ENCODE measurements at places on chromosomes 1 and 21.

DNA sequence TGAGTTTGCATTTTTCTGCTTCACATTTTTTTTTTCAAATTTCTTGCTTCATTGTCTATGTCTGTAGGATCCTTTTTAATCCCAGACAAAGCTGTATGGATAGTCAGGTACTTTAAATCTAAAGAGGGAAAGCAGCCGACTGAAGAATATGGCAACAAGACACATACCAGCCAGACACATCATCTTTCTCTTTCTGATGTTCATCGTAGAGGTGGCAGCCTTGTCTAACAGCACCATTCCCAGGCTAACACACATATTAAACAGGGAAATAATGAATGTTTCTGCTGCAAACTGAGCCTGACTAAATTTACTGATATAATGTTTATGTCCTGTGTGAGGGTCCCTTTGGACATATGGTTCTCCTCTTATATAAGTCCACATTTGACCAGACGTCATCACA is 3.7 kb upstream of the TEKT2 start:
- no peak for DNase-seq

GRCh38 chr1:6625584-6626149 is 999 bp downstream of the THAP3 start:
- DNase-seq: no peak

DNA sequence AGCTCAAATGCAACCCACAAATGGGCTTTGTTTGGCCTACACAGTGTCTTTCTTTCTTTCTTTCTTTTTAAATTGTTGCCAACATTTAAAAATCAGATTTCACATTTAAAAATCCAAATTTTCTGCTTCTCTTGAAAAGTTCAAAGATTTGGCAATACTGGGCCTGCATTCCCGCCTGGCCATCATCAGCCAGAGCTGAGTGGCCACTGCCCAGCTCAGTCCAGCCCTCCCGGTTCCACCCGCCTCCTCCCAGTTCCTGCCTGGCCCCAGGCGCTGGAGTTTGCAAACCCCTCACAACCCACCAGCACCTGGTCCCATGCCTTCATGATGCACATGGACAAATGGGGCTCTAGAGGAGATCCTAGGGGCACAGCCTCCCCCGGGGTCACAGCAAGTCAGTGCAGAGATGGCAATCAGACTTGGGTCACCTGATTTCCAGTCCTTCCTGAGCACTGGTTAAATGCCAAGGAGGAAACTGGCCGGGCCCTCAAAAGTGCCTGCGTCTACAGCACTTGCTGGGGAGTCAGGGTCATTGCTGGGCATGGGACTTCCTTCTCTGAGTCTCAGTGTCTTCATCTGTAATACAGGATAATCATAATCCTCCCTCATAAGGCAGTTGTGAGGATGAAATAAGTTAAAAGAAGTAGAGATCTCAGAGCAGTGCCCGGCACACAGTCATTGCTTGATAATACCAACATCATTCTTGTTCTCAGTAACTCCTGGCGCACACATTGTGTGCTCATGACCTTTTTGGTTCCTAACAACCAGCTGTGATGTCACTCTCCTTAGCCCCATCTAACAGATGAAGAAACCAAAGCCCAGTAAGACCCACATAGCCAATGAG is 41.0 kb upstream of the LAPTM5 start:
- DNase-seq: no peak

DNA sequence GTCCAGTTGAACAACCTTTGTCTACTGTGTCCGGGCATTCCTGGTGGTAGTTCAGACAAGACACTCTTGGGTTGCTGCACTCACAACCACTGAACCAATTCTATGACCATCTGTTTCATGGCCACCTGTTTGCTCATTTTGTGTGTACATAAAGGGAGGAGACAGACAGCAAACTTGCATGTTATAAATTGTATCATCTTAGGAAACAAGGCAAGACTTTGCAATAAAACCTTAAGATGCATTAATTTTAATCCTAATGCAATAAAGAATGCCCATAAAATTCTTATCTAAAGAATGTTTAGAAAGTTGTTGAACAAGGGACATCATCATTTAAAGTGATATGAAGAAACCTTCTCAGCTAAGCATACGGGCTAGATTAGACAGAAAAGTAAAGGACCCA is 34.8 kb downstream of the ADAM30 start:
- DNase-seq: no peak

DNA sequence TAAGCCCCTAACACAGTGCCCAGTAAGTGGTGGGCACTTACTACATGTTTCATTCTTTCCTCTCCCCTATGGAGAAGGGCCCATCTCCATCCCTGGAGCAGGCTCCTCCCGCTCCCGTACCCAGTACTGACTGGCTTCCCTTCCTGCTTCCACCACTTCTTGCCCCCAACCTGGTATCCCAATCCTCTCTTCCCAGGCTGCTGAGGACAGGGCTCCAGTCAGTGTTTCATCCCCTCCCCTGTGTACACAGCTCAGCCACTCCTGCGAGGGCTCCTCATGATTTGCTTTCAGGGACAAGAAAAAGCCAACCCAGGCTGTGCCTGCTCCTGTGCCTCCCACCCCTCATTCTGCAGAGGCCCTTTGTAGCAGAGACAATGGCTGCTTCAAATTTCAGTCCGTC is 20.8 kb upstream of the ETV3 start:
- no peak for DNase-seq

DNA sequence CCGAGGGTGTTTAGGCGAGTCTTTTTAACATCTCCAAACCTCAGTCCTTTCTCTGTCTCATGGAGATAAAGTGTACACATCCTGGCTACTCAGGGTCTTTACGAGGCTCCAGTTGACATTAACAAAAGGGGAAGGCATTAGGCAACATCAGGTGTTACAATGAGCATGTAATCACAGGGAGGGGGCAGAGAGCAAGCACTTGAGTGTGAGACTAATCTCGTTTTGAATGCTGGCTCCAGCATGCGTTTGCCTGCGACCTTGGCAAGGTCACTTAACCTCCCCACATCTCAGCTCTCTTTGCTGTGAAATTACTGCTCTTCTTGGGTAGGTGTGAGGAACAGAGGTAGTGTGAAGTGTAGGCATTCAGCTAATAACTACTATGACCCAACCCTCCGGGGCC is 3.1 kb downstream of the TNNT2 start:
- no peak for DNase-seq

DNA sequence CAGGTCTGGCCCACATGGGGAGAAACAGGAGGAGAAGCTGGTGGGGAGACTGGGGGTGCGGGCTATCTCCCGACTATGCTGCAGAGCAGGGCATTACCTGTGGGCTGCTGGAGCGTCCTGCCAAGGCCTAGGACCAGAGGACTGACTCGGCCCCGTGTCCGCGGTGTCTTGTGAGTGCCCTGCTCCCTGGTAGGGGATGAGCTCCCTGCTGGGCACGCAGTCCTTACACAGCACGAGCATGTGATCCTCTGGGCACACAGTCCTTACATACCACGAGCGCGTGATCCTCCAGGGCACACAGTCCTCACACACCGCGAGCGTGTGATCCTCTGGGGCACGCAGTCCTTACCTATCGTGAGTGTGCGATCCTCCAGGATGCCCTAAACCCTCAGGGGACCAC is 31.8 kb upstream of the CSF3R start:
- no peak for DNase-seq

DNA sequence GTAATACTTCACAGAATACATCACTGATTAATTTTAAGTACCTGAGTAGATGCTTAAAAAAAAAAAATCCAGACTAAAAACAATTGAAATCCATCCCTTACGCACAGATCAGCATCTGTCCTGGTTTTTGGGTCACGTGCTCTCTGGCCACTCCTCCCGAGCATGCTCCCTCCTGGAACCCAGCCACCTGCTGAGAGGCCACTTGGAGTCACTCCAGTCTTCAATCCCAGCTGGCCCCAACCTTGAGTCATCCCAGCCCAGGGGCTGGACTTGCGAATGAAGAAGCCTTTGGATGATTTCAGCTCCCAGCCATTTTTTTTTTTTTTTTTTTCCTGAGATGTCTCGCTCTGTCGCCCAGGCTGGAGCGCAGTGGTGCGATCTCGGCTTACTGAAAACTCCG is 8.9 kb downstream of the MAP1LC3C start:
- no peak for DNase-seq

- no peak for DNase-seq
These were observed 1.5 kb downstream of the KCNA3 start for GRCh38 chr1:110673197-110673701.

DNA sequence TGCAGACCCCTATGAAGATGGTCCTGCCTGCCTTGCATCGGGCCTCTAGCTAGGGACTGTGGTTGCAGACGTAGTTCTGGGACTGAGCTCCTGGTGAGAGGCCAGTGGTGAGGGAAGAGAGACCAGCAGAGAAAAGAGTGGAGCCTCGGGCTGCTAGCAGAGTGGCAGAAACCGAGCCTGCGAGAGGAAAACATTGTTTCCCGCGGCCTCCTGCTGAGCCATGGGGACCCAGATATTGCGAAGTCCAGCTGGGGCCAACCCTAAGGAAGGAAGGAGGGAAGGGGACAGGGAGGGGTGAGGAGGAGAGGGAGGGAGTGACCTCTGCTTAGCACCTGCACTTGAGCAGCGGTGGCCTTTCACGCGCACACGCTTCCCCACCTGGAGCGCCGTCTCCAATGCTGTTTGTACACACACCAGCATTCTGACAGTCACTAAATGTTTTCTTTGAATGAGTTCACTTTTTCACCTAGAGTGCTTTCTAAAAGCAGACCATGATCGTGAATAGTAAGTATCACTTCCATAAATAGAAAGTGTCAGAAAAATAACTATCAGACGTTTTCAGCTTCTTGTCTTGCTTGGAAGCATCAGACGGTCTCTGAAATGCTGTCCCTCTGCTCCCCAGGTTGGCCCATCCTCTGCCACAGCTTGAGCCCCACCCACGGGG is 2.5 kb upstream of the FNDC10 start:
- DNase-seq: no peak

DNA sequence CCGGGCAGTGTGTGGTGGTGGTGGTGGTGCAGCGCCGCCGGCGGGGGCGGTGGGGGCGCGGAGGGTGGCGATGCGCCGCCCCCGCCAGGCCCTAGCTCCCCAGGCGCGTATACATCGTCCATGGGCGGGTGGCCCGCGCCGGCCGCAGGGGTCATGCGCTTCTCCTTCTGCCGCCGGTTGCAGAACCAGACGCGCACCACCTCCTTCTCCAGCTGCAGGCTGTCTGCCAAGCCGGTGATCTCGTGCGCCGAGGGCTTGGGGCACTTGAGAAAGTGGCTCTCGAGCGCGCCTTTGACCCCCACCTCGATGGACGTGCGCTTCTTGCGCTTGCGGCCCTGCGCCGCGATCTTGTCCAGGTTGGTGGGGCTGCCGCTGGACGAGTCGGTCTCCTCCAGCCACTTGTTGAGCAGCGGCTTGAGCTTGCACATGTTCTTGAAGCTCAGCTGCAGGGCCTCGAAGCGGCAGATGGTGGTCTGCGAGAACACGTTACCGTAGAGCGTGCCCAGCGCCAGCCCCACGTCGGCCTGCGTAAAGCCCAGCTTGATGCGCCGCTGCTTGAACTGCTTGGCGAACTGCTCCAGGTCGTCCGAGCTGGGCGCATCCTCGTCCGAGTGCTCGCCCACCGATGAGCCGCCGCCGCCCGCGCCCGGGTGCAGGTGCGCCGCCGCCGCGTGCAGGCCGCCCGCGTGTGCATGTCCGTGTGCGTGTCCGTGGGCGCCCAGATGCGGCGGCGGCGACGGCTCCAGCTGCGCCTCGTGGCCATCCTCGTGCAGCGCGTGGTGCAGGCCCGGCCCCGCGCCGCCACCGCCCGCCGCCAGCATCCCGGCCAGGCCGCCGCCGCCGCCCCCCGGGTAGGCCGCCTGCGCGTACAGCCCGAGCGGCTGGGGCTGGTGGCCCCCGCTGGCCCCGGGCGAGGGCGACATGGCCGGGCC is 926 bp downstream of the POU3F1 start:
- no peak for DNase-seq

GRCh38 chr1:172885971-172886370 is 164.8 kb downstream of the TNFSF18 start:
- no peak for DNase-seq

GRCh38 chr1:15057834-15058233 is 95.7 kb upstream of the TMEM51 start:
- DNase-seq: no peak

DNA sequence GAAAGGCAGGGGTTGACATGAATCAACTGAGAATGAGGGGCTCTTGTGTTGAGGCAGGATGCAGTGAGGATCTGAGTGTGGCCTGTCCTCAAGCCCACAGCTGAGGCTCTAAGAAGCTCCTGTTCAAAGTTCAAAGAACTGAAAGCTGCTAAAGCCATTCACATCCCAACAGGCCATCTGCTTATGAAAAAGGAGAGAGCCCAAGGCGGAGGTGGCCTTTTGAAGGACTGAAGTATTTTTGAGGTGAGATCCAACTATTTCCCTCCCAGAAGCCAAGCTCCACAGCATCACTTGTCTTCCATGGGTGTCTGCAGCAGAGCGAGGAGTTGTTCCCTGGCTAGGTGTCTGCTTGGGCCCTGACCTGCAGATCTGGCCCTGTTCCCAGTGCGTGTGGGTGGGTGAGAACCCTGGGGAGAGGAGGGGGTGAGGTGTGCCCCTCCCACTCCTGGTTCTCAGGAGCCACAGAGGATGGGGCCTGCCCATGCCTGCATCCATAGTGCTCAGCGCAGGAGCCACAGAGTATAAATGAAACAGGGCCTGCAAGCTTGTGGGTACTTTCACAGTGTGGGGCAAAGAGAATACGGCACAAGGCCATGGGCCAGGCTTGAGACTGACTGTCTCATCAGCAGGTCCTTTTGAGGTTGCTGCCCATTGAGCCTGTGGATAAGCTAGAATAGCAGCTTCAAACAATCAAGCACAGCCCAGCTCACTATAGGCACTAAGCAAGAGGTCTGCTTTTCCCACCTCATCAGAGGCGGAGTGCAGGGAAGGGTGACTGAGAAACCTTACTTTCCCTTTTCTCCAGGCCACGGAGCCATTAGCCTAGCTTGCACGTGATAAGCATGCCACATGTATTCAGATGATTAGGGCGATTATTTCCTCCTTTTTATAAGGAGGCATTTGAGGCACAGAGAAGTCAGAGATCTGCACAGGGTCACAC is 15.7 kb downstream of the REG4 start:
- DNase-seq: no peak

GRCh38 chr1:70265946-70266345 is 44.8 kb downstream of the SRSF11 start:
- DNase-seq: no peak

- no peak for DNase-seq
These were observed 677 bp downstream of the PRKAA2 start for GRCh38 chr1:56645677-56646305.

DNA sequence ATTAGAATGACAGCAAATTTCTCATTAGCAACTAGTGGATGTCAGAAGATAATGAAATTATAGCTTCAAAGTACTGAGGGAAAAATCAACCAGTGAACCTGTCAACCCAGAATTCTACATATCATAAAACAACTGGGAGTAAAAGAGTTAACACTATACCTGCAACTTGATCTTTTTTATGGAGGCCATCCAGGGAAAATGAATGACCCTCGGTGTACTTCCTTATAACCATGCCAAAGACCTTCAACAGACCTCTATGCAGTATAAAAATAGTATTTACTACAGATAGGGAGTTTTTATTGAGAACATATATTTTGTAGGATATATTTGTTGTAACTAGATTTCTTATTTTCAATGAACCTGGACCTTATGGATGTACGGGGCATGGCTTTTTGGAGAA is 392.5 kb upstream of the ZRANB2 start:
- DNase-seq: no peak
